ENCODE measurements at places on chromosomes 6 and 20.

DNA sequence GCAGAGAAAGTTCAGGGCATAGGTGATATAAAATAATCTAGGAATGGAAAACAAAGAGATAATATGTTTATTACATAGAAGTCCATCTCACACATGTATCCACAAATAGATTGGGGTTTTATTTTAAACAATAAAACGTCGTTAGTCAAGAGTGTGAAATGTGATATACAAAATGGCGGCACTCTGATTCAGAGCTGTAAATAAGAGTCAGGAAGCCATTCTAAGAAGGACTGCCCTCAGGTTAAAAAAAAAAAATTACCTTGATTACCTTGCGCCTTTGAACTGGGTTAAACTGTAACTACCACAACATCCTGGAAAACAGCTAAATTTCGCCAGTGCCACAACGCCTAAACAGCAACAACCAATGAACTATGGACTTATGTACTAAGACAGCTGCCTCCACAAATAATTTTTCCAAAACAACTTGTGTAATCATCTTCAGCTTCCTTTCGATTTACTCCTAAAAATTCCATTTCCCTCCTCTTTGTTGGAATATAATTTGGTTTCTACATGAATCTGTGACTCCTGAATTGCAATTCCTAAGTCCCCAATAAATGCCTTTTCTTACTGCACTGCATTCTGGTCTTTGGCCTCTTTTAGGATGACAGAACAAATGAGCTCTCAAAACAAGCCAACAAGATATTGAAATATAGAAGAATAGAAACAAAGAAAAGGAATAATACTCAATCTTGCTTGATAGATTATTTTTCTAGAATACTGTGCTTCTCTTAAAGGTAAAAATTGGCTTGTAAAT, 1019.5 kb upstream of the MAP3K7 start:
- DNase-seq: no peak

GRCh38 chr6:34343806-34344205, 48.7 kb downstream of the NUDT3 start:
- DNase-seq: no peak

DNA sequence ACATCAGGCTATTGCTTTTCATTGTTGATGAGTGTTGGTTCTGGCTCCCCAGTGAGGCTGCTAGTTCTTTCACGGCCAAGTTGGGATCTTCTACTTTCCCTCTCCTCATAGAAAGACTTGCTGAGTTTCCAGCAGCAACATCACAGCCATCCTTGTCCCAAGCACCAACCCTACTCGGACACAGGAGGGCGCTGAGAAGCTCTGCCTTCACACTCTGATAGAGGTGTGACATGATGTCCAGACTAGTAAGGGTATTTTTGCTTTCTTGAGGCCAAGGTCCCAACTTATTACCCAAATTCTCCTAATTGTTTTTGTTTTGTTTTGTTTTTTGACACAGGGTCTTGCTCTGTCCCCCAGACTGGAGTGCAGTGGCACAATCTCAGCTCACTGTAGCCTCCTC, 3.0 kb upstream of the GCM1 start:
- no peak for DNase-seq

- no peak for DNase-seq
Observed at GRCh38 chr20:57043091-57043490, 223.3 kb downstream of the BMP7 start.

DNA sequence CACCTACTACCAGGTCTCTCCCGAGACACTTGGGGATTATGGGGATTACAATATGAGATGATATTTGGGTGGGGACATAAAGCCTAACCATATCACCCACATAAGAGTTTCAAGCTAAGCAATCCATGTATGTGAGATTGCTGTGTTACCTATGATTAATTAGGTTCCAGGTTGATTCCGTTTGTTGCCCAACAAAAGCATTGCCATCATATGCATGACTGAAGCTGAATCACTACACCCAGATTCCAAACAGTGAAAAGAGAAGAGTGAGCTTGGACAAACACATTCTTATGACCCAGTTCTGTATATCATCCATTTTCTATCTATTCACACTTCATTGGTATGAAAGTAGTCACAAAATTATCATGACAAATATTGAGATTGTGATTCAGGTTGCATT, 952.5 kb upstream of the MAN1A1 start:
- DNase-seq: no peak

GRCh38 chr6:3001146-3001772, 1.6 kb downstream of the NQO2 start:
- DNase-seq: no peak

DNA sequence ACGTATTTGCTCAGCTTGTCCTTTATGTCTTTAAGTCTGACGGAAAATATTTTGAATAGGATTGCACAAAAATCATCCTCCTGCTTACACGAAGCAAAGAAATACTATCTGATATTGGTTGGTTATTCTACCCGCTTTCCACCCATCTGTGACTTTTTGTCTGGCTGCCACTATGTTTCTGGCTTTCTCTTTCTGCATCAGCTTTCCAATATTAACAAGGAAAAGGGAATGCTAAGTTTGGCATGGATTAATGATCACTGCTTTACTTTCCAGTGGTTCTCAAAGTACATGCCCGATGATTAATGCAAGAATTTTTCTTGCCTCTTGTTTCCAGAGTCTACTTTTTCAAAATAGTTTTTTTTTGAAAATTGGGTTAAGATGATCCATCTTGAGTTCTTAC, 57.0 kb downstream of the RNF144B start:
- DNase-seq: peak; percentile 55
